ENCODE measurements at places on chromosomes 12 and 14.

- DNase-seq, result no peak
Observed at GRCh38 chr14:28298156-28298555, 468.4 kb upstream of the FOXG1 start.

GRCh38 chr12:14956024-14956891, 5.1 kb downstream of the ARHGDIB start:
- no peak for DNase-seq

DNA sequence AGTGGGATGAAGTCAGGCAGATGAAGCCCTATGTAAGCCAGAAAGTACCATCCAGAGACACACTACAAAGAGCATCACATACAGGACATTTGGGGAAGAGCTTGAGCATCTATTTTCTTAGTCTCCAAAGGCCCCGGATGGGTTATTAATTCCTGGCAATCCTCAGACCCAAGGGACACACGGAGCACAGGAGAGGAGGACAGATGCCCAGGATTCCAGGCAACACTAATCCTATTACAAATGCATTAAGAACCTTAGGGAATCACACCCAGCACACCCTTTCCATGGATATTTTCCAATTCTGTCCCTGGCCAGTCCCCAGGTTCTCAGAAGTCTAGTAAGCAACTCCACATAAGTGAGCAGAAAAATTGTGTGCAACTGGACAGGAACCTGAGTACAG, 65.9 kb downstream of the CMKLR1 start:
- DNase-seq, result no peak

DNA sequence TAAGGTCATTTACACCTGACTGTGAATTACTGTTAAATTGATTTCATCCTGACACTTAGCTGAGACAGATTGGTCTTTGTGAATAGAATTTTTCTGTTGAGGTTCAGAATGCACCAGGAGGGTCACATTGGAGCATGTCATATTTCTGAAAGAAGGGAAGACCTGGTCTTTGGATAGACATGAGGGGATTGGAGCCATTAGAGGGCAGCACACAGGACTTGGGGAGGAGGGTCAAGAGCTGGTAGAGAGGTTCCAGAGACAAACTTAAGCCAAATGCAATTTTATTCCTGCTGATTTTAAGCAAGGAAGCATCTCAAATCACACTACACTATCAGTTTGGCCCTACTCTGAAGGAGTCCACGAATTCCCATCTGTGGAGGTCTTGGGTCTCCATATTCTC, 41.1 kb downstream of the GUCY2C start:
- DNase-seq, result no peak

GRCh38 chr12:39623919-39624318, 4.3 kb upstream of the ABCD2 start:
- DNase-seq, result no peak

- no peak for DNase-seq
Observed at GRCh38 chr12:76556368-76556767, 3.2 kb downstream of the OSBPL8 start.

DNA sequence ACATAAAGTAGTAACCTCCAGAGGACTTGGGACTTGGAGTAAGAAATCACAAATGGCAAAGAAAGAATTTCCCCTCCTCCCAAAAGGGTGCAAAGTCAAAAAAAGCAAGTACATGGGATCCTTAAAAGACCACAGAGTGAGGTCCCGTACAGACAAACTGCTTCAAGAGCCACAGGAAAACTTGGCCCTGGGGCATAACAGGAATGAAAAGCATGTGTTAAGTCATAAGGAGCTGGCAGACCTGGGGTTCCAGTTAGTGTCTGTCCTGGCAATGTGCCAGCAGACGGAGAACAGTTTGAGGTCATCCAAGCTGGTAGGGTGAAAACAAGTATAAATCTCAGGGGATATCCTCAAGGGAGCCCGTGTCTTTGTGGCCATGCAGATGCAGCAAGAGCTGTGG, 73.2 kb downstream of the HSD17B6 start:
- DNase-seq, result no peak

DNA sequence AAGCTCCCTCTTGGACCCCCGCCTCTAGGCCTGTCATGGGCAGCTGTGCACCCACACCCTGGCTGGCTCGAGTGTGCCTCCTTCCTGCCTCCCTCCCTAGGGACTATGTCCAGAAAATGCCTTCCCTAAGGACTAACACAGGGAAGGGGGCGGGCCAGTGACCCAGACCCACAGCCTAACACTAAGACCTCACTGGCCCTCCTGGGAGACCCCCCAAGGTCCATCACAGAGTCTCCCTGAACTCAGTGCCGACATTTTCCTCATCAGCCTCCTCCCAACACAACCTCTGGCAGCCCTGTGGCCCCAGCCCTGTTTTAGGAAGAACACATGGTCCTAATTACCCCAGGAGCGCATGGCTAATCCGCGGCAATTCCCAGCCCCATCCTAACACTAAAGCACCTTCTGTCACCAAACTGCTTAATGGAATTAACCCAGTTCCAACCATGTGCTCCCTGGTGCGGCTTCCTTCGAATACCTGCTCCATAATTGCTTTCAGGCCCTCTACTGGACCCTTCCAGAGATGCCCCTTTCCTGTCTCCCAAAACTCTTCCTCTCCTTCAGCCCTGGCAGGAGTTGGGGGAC, 5.6 kb downstream of the MSI1 start:
- DNase-seq, result no peak

DNA sequence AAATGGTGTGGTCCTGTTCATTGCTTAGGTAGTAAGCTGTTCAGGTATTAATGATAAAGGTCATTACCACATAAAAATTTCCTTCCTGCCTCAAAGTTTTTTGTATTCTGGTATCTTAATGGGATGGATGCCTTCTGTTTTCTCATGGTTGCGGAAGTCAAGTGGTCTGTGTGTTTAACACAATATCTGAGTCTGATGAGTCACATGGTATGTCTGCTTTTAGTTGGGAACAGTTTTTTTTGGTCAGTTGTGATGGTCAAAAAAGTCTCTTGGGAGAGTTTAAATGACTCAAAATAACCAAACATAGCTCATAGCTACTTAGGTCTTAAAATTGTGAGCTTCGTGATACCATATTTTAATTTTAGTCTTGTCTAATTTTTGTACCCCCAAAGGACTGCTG, 40.7 kb downstream of the STK38L start:
- DNase-seq, result no peak

GRCh38 chr12:52630599-52631200, 12.3 kb upstream of the KRT73 start:
- DNase-seq, result peak; percentile 1

DNA sequence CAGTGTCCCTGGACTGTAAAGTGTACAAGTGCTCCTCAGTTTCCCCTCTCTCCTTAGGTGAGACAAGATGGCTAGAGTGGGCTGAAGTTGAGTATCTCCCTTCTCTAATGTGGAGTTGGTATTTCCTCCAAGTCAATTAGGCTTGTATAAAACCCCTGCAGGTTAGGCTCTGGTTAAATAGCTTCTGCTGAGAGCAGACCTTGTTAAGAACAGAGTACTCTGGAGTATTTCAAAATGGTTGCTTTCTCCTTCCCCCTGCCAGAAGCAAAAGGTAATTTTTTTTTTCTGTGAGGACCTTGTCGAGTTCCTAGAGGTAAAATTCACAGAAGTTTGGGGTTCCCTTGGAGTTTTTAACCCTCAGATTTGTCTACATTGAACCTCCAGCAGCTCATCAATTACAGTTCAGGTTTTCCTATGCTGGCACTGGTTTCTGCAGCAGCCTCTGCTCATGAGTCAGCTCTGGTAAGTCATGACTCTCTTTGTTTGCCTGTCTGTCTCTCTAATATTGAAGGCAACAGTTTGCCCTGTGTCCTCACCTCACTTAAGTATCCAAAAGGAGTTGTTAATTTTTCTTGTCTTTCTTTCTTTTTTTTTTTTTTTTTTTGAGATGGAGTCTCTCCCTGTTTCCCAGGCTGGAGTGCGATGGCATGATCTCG, 27.8 kb upstream of the GLIPR1 start:
- DNase-seq, result no peak

- DNase-seq, result no peak
Observed at GRCh38 chr12:107511292-107511691, 174.3 kb upstream of the PWP1 start.

- no peak for DNase-seq
Observed at GRCh38 chr12:68170726-68171125, 11.2 kb upstream of the IFNG start.

- DNase-seq, result no peak
Observed at GRCh38 chr12:52517005-52517835, 3.0 kb downstream of the KRT5 start.

DNA sequence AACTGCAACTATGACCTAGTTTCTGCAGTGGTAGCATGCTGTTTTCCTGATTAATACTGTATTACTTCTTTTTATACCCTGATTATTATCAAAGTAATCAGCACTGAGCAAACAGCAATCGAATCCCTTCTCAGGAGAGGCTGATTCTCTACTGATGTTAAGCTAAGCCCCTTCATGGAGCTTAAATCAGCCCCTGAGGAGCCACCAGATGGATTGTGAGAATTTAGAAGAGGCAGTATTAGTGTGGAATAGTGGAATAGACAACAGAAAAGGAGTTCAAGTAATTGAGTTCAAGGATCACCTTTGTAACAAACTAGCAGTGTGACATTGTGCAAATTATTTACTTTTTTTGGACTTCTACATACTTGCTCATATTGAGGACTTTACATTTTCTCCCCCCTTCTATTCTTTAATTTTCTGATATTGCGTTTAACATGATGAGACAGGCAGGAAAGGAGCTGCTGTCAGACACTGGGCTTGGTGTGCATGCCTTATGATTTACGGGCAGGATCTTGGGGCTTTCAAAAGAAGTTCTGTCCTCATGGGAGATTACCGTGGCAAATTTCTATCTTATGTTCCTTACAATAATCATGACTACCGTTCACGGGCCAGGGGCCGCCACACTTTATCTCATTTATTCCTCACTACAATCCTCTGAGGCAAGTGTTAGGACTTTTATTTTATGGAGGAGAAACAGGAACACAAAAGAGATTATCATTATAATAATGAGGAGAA, 68.0 kb downstream of the PTPRR start:
- no peak for DNase-seq

DNA sequence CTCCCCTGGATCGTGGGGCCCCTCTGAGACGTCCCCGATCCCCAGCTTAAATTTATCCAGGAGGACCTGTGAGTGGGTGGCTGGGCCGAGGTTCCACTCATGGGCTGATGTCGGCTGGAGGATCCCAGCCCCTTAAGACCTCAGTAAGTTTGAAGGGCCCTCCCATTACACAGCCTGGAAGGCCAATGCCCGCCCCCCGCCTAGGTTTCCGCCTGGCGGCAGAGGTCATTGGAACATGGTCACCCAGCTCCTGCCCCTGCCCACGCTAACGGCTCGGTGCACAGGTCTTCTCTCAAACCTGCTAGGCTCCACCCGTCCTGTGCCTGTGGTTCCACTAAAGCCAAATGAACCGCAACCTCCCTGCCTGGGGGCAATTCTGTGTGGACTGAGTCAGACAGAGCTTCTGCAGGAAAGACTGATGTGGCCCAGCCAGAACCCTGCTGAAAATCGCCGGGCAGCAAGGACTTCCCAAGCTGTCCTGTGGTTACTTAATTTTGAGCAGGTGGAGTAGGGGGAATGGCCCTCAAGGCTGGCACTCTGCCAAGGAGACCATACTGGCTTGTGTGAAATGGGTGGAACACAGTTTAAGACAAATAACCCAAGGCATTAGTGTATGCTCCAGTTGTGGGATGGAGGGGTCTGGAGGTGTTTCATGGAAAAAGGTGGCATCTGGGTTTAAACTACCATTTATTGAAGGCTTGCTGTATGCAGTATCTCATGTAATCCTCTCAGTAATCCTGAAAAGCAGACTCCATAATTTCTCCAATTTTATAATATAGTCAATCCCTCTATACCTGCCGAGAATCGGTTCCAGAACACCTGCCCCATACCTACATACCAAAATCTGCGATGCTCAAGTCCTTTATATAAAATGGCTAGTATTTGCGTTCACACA, 903 bp upstream of the NT5DC3 start:
- DNase-seq, result peak; percentile 76

GRCh38 chr14:100765991-100766390, 39.3 kb downstream of the DLK1 start:
- no peak for DNase-seq

- DNase-seq, result no peak
Observed at GRCh38 chr12:3040026-3040656, 37.0 kb upstream of the TSPAN9 start.

DNA sequence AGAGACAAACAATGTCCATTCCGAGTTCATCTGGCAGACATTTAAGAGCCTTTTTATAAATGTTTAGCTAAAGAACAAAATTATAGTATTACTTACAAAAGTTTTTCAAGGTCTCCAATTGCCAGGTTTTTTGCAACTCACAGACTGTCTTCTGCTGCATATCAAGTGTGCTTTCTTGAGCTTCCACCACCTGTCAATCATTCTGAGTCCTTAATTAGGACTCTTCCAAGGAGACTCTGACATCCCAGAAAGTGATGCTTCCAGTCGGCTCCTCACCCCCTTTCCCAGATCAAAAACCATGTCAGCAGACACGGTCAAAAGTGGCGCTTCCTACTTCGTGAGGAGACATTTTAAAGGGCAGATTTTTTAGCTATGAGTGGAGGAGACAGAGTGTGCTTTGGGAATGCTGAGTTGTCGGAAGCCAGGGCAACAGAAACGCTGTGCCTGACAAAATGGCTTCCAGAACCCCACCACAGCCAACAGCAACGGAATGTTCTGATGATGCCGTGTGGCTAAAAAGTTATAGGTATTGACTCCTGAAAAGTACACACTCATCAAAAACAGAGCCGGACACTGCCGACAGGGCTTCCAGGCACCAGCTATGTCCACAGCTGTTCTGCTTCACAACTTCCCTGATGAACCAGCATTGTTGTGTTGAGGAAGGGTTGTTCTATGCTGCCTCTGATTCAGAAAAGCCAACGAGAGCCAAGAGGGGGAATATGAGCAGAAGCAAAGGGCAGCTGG, 116.1 kb upstream of the SLC35F4 start:
- no peak for DNase-seq

- no peak for DNase-seq
Observed at GRCh38 chr12:109880938-109881337, 597 bp upstream of the GLTP start.

GRCh38 chr12:23756416-23756815, 193.1 kb downstream of the SOX5 start:
- no peak for DNase-seq

GRCh38 chr14:106845286-106846087, 1319.1 kb downstream of the TMEM121 start:
- no peak for DNase-seq

DNA sequence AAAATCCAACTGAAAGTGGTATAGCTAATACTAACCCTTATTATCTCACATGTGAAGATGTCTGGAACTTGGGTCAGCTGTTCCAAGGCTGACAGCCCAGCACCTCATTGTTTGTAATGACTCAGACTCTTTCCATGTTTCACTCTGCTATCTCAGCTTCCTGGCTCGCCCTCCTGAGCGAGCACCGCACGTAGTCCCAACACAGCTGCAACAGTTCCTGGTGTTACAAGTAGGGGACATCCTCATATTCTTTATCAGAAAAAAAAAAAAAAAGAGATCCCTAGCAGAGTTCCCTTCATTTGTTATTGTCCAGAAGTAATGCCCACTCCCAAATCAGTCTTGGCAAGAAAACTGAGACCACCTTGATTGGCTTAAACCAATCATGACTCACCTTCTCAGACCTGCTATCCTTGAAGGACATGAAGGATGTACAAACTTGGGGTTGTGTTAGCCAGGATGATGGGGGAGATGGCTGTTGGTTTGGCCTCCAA, 92.5 kb downstream of the ADCK1 start:
- DNase-seq, result no peak
